Colonic mucosa (tissue), 4 donors: ENCODE measurements at places on chromosomes 1 and 21. TPM values are rescaled to one million over a fixed set of nuclear protein-coding genes. Genes with fewer than 3 reads are reported as not detected.

Gene KIF26B
- 0.35 TPM for total RNA-seq

Gene PTGER3
- 3.7 TPM for total RNA-seq

Gene ITLN2
- not detected for total RNA-seq

Gene TTC34
- total RNA-seq = 0.27 TPM

Gene OPTC
- not detected for total RNA-seq

Gene GSTM5
- 3.0 TPM for total RNA-seq

Gene KRTAP10-6
- total RNA-seq = not detected

Gene NBPF10
- total RNA-seq = 1.9 TPM

Gene ZBTB8A
- total RNA-seq = 6.5 TPM

GRCh38 chr1:112589766-112590165 is 29.2 kb downstream of the ST7L start:
- H3K4me3 ChIP-seq = no peak overlapping the region
- no peak overlapping the region for H3K27ac ChIP-seq
- H3K4me1 ChIP-seq = no peaks in the 10 kb centered on the region
- no peaks in the 10 kb centered on the region for H3K27me3 ChIP-seq
- no peaks in the 10 kb centered on the region for H3K36me3 ChIP-seq

GRCh38 chr1:65946960-65947359 is 154.3 kb downstream of the PDE4B start:
- H3K4me1 ChIP-seq = no peaks in the 10 kb centered on the region
- H3K27ac ChIP-seq = no peak overlapping the region
- no peaks in the 10 kb centered on the region for H3K36me3 ChIP-seq
- H3K27me3 ChIP-seq = no peaks in the 10 kb centered on the region
- no peak overlapping the region for H3K4me3 ChIP-seq

- DNase-seq = no peak
These were observed 10.4 kb upstream of the TMEM240 start for GRCh38 chr1:1550591-1551432.

DNA sequence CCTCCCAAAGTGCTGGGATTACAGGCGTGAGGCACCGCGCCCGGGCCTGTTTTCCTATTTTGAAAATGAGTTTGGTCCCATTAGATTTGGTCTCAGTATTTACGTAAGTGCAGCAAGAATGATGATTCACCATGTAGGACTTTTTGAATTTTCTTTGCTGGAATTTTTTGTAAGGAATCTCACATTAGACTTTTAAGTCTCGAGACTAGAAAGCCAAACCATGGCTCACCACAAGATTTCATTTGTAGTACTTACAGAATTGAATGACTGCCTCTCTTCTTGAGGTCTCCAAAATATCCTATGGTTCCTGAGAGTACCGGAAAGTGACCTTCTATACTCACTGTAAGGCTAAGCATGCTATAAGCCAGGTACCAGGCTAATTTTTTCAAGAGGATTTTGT is 325 bp downstream of the OR14A2 start:
- no peak overlapping the region for H3K27ac ChIP-seq
- no peaks in the 10 kb centered on the region for H3K4me1 ChIP-seq
- H3K27me3 ChIP-seq = no peaks in the 10 kb centered on the region
- no peaks in the 10 kb centered on the region for H3K36me3 ChIP-seq
- DNase-seq = no peak

DNA sequence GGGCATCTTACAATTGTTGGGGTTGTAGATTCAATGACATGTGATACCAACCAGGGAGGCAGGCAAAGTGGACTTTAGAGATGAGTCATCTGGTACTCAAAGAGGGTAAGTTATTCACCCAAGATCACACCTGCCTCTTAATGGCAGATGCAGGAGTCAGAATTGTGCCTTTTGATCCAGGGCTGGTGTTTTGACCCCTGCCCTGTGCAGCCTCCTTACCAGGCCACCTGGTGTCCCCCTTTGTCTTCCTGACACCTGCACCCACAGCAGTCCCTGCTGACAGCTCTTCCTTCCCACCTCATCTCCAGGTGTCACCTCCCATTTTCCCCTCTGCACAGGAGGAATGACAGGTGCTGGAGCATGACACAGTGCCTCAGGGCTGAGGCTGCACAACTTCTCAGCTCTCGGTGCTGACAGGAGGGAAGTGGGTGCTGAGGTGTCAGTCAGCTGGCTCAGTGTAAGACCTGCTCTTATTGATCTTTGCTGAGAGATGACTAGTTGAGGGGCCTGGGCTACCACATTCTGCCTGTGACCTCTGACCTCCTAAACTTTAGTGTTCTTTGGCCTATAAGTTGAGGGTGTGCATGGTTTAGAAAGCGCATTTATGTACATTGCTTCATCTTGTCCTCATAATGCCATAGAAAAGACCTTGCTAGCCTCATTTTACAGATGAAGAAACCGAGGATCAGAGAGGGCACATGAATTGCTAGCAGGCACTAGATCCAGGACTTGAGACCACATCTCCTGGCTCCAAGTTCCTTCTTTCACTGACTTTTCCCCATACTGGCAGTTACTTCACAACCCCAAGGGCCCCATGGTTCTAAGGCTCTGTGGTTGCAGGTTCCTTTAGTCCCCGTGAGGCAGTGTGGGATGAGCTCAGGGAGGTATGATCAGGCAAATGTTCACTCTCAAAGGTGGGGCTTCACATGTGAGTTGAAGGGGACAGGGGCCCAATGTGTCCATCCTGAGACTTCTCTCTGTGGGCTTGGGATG is 31.3 kb downstream of the CACNA1E start:
- H3K27ac ChIP-seq = no peak overlapping the region
- H3K4me3 ChIP-seq = no peak overlapping the region
- no peaks in the 10 kb centered on the region for H3K4me1 ChIP-seq

GRCh38 chr21:44005593-44005992 is 6.5 kb upstream of the TRAPPC10 start:
- H3K4me3 ChIP-seq = no peak overlapping the region
- no peak overlapping the region for H3K27ac ChIP-seq
- no peak for DNase-seq
- no peaks in the 10 kb centered on the region for H3K4me1 ChIP-seq

GRCh38 chr21:35236090-35236489 is 187.0 kb upstream of the RUNX1 start:
- no peaks in the 10 kb centered on the region for H3K4me1 ChIP-seq
- no peak overlapping the region for H3K4me3 ChIP-seq
- H3K36me3 ChIP-seq = no peaks in the 10 kb centered on the region
- no peak overlapping the region for H3K27ac ChIP-seq
- DNase-seq = no peak

GRCh38 chr1:118110580-118110979 is 74.4 kb downstream of the SPAG17 start:
- DNase-seq = no peak
- H3K27me3 ChIP-seq = no peaks in the 10 kb centered on the region
- H3K4me1 ChIP-seq = no peaks in the 10 kb centered on the region
- H3K36me3 ChIP-seq = no peaks in the 10 kb centered on the region
